Esophagus squamous epithelium (tissue), 5 donors: ENCODE measurements at places on chromosomes 5 and 9. TPM values are rescaled to one million over a fixed set of nuclear protein-coding genes. Genes with fewer than 3 reads are reported as not detected.

DNA sequence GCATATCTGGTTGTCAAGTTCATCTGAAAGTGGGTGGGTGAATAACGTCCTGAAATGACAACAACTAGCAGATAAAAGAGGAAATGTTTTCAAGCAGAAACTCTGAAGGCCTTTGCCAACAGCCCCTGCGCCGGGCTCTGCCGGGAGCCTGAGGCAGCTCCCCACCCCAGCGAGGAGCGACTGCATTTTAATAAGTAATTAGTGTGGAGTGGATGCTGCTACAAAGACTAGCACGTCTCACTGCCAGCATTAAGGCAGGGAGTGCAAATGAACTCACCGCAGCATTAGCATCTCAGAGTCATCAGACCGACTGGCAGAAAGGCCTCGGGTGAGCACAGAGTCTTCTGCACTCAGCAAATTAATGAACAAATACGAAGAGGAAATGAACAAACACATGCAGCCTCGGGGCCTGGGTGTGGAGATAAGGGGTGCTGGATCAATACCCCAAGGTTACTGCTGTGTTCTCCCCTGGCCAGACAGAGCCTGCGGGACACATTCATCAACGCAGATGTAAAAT lies 63.8 kb downstream of the VAV2 start:
- no peak for DNase-seq

DNA sequence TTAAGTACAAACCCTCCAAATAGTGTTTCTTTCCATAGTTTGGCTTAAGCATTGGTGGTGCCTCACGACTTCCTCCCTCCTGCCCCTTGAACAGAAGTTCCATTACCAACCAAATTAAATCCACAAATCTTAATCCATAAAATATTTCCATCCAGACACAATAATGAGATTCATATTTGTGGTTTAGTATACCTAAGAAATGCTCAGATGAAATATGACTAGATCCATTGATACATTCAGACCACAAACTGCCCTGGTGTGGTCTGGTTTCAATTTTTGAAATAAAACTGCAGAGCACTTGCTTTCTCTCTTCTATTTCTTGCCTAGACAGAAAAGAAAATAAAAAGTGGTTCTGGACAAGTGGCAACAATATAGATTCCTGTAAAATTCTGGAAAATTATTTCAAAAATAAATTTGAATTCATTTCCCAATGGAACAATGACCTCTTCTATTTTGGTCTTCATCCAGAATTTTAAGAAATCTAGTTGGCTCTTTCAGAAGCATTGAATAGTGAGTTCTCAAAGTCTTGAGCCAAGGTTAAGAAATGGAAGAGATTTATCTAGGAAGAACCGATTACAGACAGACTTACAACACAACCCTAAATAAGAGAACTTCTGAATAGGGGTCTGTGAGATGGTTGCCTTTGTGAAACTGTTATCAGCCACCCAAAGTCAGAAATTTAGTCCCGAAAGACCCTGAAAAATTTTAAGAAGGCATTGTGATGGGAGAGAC lies 14.0 kb downstream of the TNC start:
- no peak for DNase-seq

DNA sequence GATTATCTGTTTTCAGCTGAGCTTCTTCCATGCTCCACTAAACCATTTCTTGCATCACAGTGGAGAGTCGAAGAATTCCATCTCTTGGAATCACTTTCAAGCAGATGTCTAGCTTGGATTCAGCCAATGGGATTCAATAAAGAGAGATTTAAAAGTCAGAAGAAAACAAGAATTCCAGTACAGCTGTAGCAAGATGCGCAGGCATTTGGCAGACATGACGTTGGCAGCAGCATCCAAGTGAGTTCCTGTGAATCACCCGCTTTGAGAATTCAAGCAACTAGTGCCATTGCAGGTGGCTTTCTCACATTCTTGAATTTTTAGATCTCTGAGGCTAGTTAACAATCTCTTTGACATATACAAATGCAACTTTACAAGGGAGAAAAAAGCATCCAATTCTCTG lies 467.0 kb downstream of the CDH10 start:
- DNase-seq: no peak

DNA sequence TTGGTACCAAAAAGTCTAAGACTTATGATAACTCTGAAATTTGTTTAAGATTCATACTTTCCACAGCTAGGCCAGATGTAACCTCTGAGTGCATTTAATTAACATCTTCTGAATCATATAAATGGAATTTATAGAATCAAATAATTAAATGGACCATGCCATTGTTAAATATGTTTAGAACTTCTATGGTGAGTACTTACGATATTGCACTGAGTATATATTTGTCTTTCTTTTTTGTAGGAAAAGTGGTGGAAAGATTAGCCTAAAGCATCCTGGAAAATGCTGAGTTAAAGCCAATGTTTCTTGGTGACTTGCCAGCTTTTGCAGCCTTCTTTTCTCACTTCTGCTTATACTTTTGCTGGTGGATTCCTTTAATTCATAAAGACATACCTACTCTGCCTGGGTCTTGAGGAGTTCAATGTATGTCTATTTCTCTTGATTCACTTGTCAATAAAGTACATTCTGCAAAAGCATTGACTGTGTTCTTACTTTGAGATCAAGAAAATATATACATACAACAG lies 11.9 kb downstream of the SPINK6 start:
- no peak for DNase-seq

GRCh38 chr9:108600896-108601295 lies 254.9 kb downstream of the ACTL7B start:
- no peak for DNase-seq

GRCh38 chr5:104859437-104859836 lies 1296.8 kb upstream of the NUDT12 start:
- DNase-seq: no peak

DNA sequence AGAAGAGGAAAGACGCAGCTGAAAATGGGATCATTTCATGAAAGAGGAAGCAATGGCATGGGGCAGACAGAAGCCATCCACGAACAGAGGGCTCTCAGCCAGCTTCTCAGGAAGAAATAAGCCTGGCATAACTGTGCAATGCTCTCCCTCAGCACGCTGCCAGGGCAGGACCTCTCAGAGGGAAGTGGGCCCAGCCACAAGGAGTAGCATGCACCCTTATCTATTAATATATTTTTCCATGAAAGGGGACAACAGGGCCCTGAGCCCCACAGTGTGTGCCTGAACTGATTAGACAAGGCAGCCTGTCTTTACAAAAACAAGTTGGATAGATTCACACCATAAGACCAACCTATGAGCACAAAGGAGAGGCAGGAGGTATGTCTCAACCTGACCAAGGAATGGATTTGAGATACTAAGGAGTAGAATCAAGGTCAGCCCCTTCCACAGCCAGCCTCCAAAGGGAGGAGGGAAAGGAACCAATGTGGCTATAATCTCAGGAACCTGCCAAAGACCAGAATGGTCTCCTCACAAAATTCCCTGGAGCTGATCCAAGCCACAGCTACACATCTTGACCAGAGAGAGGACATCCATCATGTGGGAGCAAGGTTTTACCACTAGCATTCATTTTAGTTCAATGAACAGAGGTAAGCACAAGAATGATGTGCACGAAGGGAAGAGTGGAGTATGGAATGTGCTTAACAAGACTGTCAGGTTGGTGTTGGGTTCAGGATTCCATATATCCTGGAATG lies 154.8 kb downstream of the SIL1 start:
- no peak for DNase-seq

DNA sequence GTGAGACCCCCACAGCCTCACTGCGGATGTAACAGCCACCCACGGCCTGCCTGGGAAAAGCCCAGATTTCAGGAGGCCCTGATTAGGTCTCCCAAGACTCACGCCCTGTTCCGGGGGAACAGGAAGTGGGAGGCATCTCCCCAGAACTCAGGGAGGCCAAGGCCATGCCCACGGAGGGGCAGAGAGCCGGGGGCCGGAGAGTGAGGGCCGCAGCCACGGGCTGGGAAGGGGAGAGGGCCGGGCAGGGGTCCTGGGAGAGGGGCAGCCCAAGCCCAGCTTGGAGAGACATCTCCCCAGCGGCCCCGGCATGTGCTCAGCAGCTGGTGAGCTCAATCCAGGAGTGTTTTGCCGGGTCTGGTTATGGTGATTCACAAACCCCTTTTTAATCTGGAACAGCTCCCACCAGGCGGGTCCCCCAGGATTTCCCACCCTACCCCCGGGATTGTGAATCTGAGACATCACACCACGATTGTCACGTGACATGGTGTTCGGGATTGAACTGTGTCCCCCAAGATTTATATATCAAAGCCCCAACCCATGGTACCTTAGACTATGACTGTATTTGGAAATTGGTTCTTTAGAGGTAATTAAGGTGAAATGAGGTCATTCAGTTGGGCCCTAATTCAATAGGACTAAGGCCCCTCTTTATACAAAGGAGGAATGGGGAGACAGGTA lies 26.6 kb downstream of the KCNT1 start:
- no peak for DNase-seq

DNA sequence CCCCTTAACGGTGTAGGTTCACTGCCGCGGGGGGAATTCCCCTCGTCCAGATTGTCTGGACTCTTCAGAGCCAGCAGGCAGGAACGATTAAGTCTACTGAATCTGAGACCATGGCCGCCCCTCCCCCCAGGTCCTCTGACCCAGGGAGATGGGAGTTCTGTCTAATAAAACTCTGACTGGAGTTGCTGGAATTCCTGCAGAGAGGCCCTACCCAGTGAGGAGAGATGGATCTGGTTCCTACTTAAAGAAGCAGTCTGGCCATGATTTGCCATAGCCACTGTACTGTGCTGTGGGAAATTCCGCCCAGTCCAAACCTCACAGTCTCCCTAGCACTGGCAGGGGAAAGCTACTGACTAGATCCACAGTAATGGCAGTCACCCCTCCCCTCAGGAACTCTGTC lies 237.7 kb upstream of the RASA1 start:
- DNase-seq: no peak

DNA sequence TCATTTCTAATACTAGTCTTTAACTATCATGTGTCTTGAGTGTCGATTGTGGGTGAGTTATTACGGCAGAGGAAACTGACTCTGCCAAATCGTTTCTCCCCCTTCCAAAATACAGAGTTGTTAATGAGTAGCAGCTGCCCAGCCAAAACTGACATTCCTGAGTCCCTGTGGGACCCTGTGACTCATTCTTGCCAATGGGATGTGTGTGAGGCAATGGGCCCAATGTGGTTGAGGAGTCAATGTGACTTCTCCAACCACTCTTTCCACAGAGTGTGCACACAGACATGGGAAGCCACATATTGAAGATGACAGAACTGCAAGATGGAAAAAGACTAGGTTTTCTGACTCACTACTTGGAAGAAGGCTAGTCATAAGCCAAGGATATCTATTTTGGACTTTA lies 434.7 kb downstream of the DTWD2 start:
- no peak for DNase-seq

GRCh38 chr5:108238461-108238860 lies 143.4 kb downstream of the FBXL17 start:
- no peak for DNase-seq

DNA sequence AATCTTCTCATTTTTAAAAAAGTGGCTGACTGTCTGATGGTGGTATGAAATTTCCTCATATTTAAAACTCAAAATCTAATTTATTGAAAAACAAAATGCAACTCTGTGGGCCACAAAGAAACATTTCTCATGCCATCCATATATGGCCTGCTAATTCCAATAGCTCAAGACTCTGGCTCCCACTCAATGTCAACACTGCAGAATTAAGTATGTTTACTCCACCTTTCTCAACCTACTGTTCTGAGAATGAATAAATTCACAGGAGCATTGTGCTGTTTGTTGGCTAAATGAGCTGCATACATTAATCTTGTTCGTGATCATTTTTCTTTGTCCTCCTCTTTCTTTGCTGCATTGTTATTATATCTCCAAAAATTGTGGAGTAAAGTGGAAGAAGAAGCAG lies 79.5 kb upstream of the GABRG2 start:
- no peak for DNase-seq

GRCh38 chr5:57414857-57415256 lies 67.8 kb downstream of the ACTBL2 start:
- no peak for DNase-seq

DNA sequence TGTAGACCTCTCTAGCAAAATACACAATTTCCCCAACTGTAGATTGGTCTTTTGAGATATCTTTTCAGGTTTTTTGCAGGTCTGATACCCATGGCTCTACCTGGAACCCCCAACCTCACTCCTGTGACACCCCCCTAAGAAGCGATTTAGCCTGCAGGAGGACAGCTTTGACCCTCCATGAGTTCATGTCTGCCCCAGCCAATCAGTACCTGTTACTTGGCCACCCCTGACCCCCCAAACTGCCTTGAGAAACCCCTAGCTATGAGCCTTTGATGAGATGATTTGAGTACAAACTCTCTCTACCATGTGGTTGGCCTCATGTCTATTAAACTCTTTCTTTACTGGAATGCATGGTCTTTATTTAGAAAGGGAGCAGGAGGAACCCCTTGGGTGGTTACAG lies 25.7 kb downstream of the ABO start:
- DNase-seq: no peak

DNA sequence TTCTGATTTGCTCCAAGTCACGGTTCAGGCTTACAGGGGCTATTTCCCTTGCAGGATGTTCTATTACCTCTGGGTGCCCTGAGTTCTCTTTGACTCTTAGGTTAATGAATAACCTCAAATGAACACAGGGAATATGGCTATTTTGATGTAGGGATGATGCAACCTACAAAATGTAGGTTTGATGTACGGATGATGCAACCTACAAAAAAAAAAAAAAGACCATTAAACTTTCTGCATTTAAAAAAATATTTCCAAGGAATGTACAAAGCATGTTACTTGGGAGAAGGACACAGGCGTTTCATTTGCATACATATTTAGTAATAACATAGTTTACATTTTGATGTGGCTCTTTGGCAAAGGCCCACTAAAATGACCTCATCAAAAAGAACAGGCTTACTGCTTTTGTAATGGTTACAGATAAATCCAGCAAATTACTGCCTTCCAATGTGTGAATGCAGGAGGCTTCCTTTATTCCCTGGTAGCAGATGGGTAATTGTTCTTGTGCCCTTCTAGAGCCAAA lies 36.3 kb downstream of the ZNF474 start:
- DNase-seq: no peak

GRCh38 chr5:2184563-2185540 lies 302.1 kb upstream of the IRX4 start:
- DNase-seq: no peak

GRCh38 chr9:99866398-99866797 lies 40.1 kb upstream of the STX17 start:
- DNase-seq: no peak

DNA sequence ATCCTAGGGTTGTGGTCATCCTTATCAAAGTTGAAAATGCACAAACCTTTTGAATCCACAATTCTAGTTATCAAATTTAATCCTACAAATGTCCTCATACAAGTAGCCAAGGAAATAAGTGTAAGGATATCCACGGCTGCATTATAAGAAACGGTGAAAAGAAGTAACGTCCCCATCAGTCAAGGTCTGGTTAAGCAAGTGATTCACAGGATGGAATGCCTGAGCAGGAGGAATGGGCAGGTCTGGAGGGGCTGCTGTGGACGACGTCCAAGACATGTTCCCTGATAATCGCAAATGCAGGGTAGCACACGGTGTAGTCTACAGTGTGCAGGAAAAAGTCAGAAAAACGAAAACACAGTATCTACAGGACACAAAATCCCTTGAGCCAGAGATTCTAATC lies 118.6 kb downstream of the ADAMTS2 start:
- no peak for DNase-seq

GRCh38 chr9:75176037-75176436 lies 87.7 kb downstream of the OSTF1 start:
- DNase-seq: no peak

- DNase-seq: no peak
These were observed 4.5 kb downstream of the NDUFS6 start for GRCh38 chr5:1805736-1806135.

Gene IFNA2
- total RNA-seq: not detected

Gene IGIP
- total RNA-seq: 12.4 TPM

Gene IARS1
- total RNA-seq: 136 TPM

Gene TLX3
- total RNA-seq: not detected

Gene OGN
- 0.76 TPM for total RNA-seq

Gene PPP3R2
- not detected for total RNA-seq

Gene FOXE1
- 17.4 TPM for total RNA-seq

Gene IFNE
- 3.4 TPM for total RNA-seq
